T-helper 2 cell treated with Interferon-gamma antibody and Interleukin-4, amounts not matched to agents 5 μg/mL and 100 μg/mL, for 36 hours (primary cell): ENCODE measurements at places on chromosomes 6 and 20.
A peak's percentile ranks its signal among the peaks of the same experiment; 100 is the strongest.

DNA sequence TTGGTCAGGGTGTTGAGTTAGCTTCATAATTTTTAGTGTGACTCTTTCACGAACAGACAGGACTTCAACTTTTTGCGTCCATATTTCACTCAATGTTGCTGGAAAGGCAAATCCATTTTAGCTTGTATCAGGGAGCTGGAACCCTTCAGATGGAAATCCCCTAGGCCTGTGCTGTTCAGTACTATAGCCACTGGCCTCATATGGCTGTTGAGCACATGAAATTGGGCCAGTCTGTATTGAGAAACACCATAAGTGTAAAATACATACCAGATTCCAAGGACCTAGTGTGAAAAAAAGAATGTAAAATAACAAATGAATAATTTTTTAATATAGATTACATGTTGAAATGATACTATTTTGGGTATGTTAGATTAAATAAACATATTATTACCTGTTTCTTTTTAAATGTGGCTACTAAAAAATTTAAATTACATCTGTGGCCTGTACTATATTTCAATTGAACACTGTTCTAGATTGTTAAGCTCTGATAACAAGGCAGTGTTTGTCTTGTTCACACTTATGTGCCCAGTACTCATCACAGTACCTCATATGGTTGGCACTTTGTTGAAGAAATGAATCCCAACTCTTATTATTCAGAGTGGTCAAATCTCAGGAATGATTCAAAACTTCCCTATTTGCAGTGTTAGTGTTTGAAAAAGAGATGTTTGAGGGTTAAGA is 34.3 kb downstream of the CTNNBL1 start:
- DNase-seq, result no peak

- no peak for DNase-seq
Observed at GRCh38 chr20:11718474-11719094, 199.1 kb upstream of the BTBD3 start.

DNA sequence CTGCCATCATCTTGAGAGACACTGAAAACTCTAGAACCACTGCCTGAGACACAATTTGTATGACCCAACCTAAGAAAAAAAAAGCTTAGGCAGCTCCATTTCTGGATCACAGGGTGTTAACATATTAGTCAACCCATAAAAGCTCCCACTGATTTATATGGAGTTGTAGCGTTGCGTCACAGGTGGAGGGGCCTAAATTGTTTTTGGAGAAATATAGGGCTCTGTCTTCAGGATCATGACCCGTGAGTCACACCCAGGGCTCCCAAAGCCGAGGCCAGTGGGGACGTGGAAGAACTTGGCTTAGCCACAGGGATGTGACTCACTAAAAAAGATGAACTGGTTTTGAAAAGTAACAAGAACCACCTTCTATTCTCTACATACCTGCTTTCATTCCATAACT is 116.5 kb upstream of the BMP2 start:
- no peak for DNase-seq

DNA sequence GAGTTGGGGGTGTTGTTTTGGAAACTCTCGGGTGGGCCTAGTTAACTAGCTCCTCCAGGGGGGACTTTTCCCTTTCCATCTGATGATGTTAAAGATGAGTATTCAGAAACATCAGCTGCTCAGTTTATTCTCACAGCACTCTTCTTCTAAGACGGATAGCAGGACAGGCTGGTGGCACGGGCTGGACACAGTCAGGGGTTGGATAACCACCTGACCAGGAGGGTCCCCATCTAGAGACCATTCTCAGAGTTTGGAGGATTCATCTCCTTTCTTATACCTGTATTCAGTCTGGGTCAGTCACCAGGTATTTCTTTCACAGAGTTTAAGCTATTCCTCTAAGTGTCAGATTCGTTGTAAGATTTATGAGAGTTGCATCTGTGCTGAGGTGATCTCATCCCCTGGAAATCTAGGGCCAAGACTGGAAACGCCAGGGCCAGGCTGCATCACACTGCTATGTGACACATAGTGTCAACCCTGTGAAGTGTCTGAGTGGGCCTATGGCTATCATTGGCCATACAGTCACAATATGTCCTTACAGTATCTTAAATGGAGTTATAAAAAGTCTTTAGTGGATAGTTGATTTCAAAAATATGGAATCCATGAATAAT is 111.7 kb downstream of the FAM50B start:
- DNase-seq, result no peak

GRCh38 chr6:141403103-141403502 is 729.6 kb upstream of the GJE1 start:
- no peak for DNase-seq

GRCh38 chr6:155177363-155177961 is 86.4 kb upstream of the CLDN20 start:
- DNase-seq, result no peak

DNA sequence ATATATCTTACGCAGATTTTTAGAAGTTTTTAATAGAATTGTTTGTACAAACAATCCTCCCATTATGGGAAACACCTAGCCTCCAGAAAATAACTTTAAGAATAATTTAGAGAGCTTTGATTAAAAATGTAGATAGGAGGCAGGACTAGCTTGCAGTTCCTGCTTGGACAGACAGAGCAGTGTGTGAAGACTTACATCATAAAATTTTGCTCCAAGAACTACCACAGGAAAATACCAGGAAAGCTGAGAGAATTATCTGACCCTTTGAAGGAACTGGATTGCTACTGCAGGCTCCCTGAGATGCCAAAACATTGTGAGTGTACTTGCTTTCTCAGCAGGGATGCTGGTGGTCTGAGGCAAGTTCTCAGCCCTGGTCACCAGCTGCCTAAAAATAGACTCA is 64.2 kb downstream of the EYS start:
- no peak for DNase-seq

DNA sequence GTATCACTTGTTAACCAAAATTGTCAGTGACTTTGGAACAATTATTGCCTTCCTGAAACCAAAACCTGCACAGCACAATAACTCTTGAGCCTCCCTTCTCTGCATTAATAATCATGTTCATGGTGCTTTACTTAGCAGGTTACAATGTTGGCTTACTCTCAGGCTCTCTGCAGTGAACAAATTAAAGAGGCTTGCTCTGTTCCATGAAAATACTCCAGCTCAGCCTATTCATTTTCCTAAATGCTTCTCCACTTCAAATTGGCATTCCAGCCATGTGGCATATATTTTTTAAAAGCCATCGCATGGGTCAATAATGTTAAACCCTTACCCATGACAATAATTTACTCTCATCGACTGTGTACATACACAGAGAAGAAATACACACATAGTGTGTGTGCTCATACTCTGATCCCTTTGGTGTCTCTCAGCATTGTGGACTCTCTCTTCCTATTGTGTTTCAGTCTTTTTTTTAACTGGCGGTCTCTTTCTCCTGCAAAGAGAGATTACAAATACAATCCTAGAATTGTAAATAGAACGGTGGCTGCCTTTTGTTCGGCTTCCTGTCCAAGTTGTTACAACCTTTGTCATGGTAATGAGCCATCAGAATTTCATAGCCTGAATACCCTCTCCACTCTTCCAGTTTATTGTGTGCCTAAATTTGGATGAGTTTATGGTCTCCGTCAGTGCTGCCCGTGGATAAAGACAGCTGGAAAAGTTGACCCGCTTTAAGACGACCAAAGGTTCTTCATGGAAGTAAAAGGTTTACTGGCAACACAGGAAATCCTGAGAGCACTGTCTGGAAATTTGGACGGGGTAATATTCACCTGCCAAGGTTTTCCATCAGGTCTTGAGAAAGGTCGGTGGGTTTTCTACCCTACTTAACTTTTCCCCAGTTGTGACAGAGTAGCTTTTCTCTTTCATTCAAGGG is 263.6 kb downstream of the CD83 start:
- DNase-seq, result no peak

DNA sequence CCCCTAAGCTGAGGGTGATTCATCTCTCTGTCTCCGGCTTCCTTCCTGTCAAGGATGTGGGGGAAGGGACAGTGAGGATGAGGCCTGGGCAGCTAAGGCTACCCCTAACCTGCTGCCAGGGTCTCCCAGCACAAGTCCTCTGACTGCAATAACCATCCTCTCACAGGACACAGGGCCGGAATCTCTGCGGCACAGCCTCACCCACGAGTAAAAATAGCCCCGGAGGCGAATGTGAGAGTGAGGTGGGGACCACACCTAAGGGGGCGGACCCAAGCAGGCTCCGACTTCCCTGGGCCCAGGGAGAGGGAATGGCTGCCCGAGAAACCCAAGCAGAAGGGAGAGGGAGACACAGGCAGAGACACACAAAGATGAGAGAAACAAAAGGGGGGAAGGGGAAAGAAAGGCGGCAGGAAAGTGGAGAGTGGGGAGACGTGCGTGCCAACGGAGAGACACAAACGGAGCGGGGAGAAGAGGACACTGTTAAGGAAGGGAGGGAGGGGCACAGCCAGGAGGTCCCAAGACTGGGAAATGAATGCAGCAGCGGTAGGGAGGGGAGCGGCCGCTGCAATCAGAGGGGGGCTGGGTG is 1.4 kb downstream of the CLIC1 start:
- DNase-seq, result peak; percentile 68

GRCh38 chr20:23334111-23334510 is 16.5 kb upstream of the NXT1 start:
- no peak for DNase-seq

GRCh38 chr20:58986968-58987517 is 6.0 kb downstream of the NELFCD start:
- DNase-seq, result no peak

DNA sequence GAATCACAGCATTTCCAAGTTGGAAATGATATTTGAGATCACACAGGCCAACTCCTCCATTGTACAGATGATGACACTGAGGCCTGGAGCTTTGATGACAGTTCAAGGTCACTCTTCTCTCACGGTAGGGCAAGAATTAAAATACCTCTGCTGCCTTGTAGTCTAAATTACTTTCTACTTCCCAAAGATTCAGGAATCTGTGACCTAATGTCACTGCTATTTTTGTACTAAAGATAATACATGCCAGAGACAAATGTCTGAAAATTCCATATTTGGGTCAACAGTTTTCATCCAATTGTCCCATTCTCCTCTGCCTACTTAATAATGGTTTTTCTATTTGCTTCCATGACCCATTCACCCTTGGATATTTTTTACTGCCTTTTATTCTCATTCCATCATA is 160.0 kb downstream of the SOD2 start:
- no peak for DNase-seq

GRCh38 chr20:48066246-48066645 is 281.0 kb upstream of the SULF2 start:
- DNase-seq, result no peak

DNA sequence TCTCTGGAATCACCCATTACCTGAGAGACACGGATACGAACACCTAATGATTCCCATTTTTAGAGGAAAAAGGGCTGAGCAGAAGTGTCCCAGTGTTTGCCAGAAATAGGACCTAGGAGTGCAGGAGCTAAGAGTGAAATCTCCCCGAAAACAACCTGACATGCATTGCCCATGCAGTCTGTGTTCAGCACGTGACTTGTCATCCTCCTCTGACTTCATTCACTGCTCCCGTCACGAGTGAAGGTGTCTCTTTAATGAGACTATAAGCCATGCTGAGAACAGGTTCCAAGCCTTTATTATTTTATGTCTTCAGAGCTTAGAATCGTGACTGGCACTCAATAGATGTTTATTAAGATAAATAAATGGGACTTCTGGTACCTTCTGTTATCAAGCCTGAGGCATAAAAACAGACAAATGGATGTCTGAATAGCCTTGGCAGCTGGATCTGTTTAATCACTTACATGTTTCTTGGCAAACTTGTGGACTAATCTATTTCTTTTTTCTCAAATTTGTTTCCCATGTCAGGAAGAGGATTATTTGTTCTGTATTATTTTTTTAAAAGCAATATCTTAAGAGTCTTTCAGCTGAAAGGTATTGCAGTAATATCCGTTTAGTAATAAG is 3.7 kb upstream of the MLIP start:
- DNase-seq, result no peak

- no peak for DNase-seq
Observed at GRCh38 chr6:74356391-74356790, 660.4 kb downstream of the CD109 start.

DNA sequence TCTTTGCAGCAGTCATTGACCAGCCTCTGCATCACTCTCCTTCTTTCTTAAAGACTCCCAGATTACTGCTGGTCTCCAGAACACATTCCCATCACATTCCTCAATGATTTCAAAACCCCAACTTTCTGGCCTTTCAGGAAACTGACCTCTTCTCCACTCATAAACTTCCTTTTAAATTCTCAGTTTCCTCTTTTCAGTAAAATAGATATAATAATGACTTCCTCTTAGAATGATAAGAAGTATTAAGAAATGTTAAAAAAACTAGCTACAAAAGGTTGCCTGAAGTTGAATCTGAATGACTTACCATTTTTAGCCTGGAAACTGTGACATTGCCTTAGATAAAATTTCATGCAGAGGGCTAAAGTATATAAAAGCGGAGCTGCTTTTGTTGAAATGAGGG is 239.3 kb downstream of the OGFRL1 start:
- no peak for DNase-seq

GRCh38 chr6:27630727-27631608 is 158.1 kb upstream of the ZNF184 start:
- DNase-seq, result peak; percentile 43
